ENCODE measurements at places on chromosomes 2 and 18.

DNA sequence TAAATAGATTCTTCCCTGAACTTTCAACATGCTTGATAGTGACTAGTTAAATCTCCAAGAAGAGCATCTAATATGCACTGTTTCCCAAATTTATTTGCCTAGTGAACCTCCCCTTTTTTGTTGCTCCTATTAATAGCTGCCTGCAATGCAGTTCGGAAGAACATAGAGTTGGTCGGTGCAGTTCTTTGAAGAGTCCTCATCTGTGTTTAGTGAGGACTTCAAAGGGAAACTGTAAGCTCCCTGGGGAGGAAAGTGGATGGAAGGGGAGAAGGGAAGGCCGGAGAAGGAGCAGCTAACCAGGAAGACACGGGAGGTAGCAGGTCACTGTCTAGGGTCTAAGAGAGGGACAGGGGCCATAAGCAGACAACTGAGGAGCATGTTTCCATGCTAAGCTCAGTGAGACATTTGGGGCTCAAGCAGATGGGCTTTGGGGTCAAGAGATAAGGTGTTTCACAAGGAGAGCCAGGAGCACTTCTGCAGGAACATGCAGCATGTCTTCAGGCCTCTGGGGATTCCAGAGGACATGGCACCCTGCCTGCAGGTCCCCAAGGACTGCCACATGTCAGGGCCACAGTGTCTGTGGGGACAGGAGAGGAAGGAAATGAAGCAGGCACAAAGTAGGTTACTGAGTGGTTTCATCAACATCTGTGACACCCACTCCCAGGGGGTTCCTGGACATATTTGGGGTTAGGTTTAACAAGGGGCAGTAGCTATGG lies 48.7 kb upstream of the ANXA4 start:
- no peak for DNase-seq

GRCh38 chr2:157866666-157867642 lies 9.2 kb downstream of the ACVR1 start:
- DNase-seq, result no peak

- no peak for DNase-seq
These were observed 122.2 kb downstream of the BCL2 start for GRCh38 chr18:63197246-63197869.

DNA sequence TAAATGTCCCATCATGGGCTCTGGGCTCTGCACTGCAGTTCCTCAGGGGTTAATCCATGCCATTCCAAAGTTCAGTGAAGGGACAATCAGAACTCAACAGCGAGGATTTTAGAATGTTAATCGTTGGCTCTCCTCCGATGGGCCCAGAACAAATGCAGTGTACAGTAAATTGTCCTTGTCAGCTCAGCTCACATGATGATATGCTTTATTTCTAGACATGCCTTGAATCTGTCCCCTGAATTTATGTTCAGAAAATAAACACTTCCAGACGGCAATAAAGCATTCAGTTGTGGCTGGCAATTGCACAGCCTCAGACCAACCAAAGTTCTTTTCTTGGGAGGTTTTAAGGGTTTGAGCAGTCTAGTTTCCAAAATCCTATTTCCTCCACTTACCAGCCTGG lies 981.2 kb downstream of the BCL11A start:
- no peak for DNase-seq

DNA sequence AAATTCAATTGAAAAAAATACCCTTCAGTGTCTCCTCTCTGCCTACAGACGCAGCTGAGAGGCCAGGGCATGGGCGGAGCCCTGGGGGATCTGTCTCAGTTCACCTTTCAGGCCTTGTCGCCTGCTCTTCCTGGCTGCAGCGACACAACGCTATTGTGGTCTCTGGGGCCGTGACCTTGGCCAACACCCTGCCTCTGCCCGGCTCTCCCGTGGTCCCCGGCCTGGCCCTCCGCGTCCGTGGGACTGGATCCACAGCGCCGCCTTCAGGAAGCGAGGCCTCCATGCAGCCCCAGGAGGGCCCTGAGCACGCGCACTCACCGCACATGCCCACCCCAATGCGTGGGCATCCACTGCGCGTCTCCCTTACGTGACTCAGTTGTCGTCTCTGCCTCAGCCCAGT lies 81.1 kb downstream of the MRPS9 start:
- DNase-seq, result no peak

DNA sequence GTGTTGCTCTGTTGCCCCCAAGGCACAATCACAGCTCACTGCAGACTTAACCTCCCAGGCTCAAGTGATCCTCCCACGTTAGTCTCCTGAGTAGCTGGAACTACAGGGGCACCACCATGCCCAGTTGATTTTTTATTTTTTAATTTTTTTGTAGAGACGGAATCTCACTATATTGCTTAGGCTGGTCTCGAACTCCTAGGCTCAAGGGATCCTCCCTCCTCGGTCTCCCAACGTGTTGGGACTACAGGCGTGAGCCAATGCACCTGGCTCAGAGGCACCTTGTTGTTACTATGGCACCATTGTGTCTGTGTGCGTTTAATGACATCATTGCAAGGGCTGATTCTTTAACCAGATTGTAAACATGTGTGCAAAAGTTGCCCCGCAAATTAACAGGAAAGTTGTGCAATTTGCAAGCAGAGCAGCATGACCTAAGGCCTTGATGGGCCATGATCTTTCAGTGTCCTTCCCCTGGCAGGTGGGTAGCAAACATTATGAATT lies 22.6 kb downstream of the TCF23 start:
- no peak for DNase-seq

DNA sequence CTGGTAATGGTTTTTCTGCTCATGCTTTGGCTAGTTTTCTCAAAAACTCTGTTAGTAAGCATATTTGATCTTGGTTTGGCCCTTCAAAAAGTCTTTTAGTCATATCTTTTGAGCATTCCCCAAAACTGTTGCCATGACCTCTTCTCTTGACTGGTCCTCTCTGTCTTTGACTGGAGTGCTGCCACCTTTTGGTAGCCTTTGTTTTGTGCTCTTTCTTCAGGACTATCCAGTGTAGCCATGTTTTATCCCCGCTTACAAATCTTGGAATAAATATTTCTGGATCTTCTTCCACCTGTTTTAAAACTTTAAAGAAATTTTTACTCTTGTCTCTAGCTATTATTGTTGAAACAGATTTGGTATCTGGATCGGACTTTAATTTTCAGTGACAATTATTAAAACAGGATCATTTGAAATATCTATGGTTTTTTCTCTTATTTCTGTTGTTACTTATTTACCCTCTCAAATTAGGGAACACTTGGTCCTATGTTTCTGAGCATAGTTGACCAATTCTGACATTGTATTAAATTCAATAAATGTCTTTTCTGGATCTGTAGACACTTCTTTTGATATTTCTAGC lies 965 bp upstream of the ELOA2 start:
- DNase-seq, result no peak

DNA sequence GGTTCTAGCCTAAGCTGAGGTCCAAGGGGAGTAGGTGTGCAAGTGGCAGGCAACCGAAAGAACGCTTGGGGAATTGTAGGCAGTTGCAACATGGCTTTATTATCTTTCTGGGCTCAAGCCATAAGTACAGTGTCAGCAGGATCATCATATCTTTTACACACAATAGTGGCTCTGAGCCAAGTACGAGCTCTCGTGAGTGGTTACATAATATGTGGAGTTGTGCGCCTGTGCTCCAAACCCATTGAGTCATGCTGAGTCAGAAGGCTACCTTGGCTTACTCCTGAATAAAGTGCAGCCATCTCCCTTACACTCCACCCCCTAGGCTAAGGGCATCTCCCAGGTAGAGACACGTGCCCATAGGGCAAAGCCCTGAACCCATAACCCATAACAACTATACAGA lies 233.9 kb downstream of the SATB2 start:
- DNase-seq, result no peak

DNA sequence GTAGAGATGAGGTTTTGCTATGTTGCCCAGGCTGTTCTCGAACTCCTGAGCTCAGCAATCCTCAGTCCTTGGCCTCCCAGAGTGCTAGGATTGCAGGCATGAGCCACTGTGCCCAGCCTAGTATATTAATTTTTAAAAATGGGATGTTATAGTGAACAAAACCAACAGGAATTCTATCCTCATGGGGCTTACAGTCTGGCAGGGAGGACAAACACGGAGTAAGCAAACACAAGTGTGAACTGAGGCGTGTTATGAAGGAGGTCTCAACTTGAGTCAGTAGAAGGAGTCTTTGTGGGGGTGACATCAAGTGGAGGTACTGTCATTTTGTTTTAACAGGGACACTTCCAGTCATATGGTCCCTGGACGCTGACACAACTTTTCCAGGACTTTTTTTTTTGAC lies 33.1 kb downstream of the EMILIN2 start:
- no peak for DNase-seq

- no peak for DNase-seq
These were observed 283.3 kb downstream of the EIPR1 start for GRCh38 chr2:3094318-3094717.

DNA sequence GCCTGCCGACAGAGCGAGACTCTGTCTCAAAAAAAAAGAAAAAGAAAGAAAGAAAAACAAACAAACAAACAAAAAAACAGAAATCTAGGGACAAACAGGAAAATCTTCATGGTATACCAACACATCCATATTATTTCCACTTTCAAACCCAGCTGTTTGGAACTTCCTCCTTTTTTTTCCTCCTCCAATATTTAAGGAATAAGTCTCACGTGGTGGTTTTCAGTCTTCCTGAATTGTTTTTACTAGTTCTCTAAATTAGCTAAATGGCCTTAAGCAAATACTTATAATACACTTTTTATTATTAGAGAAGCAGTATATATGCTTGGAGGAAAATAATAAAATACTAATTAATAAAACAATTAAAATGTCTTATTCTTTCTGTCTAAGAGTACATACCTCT lies 48.7 kb upstream of the GLS start:
- no peak for DNase-seq

GRCh38 chr2:205025580-205026240 lies 480.4 kb downstream of the PARD3B start:
- DNase-seq, result no peak

DNA sequence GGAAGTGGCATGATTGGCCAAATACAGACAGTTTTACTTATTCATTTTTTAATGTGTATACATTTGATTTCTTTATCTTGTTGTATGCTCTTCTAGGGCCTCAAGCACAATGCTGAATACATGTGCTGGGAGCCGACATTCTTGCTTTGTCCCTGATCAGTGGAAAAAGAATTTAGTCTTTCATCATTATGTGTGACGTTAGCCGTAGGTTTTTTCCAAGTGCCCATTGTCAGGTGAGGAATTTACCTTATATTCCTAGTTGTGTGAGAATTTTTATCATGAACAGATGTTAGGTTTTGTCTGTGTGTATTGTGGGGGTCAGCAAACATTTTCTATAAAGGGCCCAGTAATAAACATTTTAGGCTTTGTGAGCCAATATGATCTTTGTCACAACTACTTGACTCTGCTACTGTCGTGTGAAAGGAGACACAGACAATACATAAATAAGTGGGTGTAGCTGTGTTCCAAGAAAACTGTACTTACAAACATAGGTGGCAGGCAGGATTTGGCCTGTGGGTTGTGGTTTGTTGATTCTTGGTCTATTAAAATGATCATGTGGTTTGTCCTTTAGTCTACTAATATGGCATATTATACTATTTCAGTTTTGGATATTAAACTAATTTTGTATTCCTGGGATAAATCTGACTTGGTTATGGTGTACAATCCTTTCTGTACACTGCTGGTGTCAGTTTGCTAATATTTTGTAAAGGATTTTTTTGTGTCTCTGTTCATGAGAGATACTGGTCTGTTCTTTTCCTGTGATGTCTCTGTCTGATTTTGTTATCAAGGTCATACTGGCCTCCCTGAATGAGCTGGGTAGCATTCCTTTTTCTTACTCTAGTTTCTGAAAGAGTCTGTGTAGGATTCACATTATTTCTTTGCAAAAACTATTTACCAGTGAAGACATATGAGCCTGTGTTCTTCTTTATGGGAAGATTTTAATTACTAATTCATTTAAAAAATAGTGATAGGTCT lies 132.2 kb upstream of the SMAD7 start:
- DNase-seq, result no peak

GRCh38 chr18:13232086-13232917 lies 13.7 kb downstream of the LDLRAD4 start:
- no peak for DNase-seq

DNA sequence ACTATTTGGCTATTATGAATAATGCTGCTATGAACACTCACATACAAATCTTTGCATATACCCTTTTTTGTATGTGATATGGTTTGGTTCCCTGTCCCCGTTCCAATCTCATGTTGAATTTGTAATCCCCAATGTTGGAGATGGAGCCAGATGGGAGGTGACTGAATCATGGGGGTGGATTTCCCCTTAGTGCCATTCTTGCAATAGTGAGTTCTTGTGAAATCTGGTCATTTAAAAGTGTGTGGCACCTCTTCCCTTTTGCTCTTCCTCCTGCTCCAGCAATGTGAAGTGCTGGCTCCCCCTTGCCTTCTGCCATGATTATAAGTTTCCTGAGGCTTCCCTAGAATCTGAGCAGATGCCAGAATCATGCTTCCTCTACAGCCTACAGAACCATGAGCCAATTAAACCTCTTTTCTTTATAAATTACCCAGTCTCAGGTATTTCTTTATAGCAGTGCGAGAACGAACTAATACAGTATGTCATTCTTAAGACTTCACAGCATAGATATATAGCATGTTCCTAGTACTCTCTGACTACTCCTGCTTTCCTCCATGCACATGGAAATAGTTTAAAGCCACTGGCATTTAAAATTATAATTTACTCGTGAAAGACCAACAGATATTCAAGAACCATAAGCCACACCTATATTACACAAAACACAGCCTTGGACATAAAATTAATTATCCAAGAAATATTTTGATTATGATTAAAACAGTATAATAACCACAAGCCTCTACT lies 75.2 kb downstream of the COBLL1 start:
- no peak for DNase-seq

DNA sequence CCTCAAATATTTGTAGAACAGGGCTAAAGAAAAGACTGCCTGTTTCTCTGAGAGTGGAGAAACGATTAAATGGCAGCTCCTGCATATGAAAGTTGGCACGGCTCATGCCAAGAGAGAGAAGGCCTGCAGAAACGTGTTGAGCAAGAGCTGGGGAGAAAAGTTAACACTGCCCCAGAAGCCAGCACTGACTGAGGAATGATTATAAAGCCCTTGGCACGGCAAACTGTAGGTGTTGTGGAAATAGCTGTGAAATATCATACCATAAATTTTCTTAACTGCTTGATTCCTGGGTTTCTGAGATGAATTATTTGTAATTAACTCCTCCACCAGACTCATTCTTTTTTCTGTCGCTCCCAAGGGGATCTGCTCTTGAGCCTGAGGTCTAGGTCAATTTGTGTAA lies 4.3 kb downstream of the FRZB start:
- DNase-seq, result no peak

DNA sequence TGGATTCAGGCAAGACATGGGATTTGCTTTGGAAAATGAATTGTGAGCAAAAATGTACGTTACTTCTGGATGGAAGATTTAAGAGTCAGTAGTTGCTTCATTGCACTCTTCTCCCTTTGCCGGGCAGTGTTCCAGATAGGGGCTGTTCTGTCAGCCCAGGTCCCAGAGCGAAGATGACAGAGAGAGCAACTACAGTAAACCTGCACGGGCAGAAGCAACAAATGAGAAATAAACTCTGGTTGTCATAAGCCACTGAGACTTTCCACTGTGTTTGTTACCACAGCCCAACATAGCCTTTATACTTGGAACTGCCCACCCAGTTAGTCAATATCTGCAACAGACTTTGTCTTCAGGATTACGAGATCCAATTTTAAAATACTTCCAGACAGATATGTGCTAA lies 83.3 kb downstream of the CACNB4 start:
- DNase-seq, result no peak
